ENCODE measurements at places on chromosomes 5 and 9.

GRCh38 chr9:88872192-88872946, 118.9 kb upstream of the S1PR3 start:
- no peak for DNase-seq

- no peak for DNase-seq
Measured at GRCh38 chr5:17378346-17378997, 119.6 kb upstream of the TAF11L2 start.

- no peak for DNase-seq
Measured at GRCh38 chr5:72842816-72843215, 26.4 kb downstream of the TNPO1 start.

DNA sequence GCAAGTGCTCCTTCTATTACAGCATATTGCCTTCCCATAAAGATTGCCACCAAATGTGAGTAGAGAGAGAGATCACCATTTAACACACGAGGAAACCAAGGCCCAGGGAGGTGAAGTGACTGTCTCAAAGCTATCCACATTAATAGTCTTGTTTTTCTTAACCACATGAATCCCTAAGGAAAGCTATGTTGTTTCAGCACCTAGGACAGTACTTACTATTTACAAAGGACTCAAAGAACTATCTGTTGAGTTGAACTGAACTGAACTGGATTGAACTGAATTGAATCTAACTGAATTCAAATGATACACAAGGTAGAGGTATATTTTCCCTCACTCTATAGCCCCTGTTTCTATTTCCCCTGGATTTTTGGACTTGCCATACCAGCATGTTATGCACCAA, 430.4 kb downstream of the CAAP1 start:
- no peak for DNase-seq

GRCh38 chr5:83547889-83548288, 76.3 kb downstream of the VCAN start:
- no peak for DNase-seq

GRCh38 chr9:136705564-136705963, 6.8 kb upstream of the DIPK1B start:
- DNase-seq: no peak

DNA sequence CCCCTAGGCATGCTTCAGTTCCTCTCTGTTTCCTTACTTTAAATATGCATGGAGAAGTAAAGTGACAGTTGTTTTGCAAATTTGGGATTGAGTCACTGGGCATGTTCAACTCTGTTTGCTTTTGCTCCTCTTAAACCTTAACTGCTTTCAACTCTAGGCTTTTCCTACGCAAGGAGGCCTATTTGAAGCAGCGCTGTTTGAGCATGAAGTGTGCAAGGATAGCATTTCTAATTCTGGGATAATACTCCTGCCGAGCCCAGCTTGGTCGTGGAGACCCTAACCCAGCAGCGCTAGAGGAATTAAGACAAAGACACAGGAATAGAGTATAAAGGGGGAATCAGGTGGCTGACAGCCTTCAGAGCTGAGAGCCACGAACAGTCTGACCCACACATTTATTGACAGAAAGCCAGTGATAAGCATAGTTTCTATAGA, 803.4 kb upstream of the CDH10 start:
- no peak for DNase-seq

DNA sequence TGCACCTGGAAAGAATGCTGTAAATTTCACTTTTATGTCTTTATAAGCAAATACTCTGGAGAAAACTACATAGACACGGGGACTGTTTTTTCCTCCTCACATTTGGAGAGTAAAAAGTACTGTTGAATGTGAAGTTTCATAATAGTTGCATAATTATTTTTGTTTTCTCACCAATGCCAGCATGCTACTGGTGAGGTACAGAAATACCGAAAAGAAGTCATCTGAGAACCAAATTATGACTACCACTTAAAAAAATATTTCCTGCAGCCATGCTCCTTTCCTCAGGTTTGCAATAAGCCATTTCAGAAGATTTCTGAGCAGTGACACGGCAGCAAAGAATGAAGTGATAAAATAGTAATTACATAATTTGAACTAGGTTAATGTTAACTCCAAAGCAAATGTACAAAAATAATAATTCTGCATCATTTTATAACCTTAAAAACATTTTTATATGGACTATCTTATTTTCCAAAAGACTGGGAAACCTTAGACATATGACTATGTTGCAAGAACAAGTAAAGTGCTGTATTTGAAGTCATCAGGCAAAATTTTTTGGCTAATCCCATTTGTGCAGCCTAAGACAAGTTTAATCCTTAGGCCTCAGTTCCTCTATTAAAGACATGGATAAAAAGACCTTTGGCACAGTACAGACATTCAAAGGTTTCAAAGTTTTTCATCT, 144.7 kb downstream of the PCSK1 start:
- no peak for DNase-seq

DNA sequence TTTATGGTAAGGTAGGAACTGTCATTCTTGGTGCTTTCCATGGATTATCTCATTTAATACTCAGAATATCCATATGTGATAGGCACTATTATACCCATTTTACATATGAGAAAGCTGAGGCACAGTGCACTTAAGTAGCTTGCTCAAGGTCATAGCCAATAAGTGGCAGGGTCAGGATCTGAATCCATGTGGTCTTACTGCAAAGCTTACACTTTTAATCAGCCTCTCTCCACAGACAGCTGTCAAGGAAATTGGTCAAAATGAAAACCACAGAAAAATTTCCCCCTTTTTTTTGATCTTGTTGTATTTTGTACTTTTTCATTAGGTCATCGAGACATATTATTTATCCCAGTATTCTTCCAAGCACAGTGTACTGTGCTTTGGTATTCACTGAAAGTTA, 78.5 kb downstream of the ERCC6L2 start:
- no peak for DNase-seq

DNA sequence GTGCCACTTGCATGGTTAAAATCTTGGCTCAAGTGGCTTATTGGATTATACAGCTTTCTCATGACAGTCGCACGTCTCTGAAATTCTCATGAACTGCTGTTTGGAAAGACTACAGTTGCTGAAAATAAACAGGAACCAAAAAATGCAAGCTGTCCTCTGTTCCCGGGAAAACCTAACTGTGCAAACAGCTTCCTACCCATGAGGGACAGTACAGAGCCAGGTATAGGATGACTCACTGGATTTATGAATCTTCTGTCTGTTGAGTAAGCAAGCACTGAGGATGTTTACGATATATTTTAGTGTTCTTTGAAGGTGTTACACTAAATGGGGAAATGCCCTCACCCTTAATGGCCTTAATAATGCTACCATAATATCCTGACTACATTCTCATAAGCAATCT, 380.3 kb upstream of the TNC start:
- no peak for DNase-seq

GRCh38 chr9:107410420-107410819, 79.1 kb downstream of the KLF4 start:
- DNase-seq: no peak

Measured in cortex of kidney (tissue), 1 donor.